ENCODE measurements at places on chromosomes 12 and 14.
A peak's percentile ranks its signal among the peaks of the same experiment; 100 is the strongest.

- DNase-seq = no peak
Observed at GRCh38 chr14:32510815-32511214, 181.7 kb downstream of the AKAP6 start.

DNA sequence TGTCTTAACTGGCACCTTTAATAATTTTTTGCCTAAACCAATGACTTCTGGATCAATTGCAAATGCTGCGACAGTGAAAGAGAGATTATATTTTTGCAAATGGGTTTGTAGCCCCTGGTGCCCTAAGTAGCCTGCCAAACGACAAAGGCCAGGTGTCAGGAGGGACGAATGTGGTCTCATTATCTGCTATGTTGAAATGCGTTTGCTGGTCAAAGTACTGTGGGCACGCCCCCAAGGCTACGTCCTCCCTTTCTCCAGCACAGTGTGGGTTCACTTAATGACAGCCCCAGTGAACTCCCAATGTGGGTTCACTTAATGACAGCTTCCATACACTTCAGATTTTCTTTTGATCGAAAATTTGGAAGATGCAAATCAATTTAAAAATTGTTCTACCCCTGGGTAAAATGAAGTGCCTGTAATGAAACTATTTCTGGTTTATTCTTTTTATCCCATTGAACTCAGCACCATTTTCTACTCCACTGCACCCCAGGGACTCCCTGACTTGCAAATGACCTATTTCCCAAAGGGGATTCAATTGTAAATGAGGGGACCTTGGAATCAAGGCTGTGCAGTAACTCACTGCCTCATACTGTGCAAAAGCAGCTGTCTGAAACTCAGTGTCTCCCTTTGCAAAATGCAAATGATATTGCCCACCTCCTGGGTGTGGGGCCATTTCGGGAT lies 1.4 kb downstream of the SERPINA11 start:
- no peak for DNase-seq

DNA sequence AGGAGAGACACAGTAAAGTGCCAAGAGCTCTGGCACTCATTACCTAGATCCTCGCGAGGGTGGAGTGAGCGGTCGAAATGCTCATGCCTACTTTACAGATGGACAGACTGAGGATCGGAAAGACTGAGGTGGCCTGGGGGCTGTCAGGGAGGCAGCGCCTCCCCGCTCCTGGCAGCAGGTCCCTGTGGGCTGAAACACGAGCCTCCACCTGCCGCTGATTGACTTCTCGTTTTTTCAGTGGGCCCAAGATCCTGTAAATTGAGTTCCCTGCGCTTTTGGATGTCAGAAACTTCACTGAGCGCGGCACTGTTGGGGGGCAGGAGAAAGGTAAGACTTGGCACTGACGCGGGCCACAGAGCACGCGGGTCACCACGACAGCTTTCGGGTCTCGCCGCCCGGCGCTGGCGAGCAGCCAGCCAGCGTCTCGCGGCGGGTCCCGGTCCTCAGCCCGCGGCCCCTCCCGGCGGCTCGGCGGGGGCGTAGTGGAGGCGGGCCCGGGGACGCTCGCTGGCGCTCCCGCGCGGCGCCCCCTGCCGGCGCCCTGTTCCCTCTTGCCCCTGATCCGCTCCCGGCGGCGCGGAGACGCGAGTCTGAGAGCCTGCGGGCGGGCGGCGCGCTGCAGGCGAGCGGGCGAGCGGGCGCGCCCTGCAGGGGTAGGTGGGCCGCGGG lies 552 bp upstream of the SCN8A start:
- DNase-seq = peak; percentile 30

DNA sequence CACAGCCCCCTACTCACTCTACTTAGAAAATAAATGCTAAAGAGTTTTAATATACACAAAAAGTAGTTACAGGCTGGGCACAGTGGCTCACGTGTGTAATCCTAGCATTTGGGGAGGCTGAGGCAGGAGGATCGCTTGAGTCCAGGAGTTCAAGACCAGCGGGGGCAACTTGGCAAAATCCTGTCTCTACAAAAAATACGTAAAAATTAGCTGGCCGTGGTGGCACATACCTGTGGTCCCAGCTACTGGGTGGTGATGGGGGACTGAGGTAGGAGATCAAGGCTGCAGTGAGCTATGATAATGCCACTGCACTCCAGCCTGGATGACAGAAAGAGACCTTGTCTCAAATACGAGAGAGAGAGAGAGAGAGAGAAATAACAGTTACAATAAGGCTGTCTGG lies 9.9 kb upstream of the DYNC1H1 start:
- no peak for DNase-seq

- DNase-seq = no peak
Observed at GRCh38 chr14:62125793-62126192, 363.6 kb downstream of the SNAPC1 start.

DNA sequence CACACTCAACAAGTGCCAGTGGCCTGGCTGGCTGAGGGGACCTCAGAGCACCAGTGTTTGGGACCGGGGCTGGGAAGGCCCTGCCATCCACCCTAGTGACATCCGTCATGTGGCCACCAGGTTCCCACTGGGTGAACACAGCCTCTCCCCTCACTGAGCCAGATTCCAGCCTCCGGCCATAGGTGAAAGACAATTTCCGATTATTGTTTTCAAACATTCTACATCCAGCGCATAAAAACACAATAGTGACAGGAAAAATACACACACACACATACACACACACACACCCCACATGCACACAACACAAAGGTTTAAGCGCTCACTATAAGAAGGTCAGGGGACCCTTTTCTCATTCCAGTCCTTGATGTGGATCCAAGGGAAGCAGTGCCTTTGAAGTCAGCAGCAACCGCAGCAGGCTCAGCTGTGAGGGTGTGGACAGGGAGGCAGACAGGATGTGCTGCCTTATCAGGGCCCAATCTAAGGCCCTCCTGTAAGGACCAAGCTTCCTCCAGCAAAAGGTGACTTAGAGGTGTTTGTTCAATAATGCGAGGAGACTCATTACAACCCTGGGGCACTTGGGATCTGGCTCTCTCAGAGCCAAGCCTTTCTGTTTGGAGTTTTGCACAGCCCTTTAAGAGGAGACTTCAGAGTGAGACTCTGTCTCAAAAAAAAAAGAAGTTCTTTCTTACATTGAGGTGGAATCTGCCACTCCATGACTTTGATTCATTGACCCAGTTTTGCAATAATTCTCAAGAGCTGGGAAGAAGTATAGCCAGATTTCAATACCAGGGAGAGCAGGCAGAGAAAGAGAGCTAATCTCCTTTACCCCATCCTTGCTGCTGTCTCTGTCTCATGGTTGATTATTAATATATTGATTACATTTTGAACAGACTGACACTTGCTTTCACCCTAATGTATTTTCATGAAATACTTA lies 227.8 kb downstream of the ZFP36L1 start:
- DNase-seq = no peak

- DNase-seq = no peak
Observed at GRCh38 chr14:90505531-90505930, 108.7 kb downstream of the CALM1 start.

GRCh38 chr14:78443834-78444233 lies 273.7 kb downstream of the NRXN3 start:
- DNase-seq = no peak

DNA sequence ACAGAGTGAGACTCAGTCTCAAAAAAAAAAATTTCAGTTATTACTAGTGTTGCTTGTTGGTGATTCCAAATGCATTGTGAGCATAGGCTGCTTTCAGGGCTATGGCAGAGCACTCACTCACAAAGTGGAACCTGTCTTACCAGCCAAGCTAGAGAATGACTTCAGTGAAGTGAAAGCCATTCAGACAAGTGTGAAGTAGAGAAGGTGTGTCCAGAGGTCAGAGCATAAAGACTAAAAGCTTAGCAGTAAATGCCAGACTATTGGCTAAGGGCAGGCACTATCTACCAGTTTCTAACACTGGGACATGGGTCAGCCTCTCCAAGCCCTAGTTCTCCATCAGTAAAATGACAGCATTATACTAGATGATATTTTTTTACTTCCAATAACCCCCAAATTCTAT lies 12.7 kb downstream of the PPP1R36 start:
- DNase-seq = no peak

DNA sequence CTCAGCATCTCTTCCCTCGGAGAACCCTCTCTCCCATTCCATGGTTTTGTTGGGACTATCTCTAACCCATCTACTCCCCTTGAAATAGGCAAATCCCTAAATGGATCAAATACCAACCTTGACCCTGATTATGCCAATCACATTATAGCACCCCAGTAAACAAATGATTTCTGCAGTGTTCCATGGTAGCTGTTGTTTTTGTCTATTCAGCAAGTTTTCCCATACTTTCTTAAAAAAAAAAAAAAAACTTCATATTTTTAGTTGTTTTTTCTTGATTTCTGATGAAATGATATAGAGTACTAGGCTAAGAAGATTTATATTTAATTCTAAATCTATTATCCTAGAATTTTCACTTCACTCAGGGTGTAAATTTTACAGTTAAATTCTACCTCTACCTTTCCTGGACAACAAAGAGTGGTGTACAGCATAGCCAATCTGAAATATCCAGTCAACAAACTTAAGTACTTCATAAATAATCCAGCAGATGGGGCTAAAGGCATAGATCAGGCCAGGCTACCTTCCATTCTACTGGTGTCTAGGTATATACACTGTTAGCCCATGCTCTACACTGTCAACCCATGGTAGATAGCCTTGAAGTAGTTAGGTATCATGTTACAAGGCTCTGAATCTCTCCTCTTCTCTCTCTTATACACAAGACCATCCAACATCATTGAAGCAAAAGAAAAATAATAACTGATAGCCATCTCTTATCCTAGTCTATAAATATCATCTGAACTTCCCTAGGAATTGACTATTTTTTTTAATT lies 82.2 kb downstream of the PLEKHG7 start:
- DNase-seq = peak; percentile 8

DNA sequence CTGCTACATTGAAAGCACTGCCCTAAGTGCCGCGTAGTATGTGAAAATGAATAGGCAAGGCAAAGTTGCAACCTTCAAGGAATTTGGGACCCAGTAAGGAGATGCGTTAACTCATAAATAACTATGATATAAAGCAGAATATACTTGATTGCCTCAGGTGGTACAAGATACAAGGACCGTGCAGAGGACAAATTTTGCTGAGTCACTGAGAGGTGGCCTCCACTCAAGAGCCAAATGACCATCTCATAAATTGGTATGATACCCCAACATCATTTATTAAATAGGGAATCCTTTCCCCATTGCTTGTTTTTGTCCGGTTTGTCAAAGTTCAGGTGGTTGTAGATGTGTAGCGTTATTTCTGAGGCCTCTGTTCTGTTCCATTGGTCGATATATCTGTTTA lies 35.7 kb downstream of the IGF1 start:
- DNase-seq = no peak

DNA sequence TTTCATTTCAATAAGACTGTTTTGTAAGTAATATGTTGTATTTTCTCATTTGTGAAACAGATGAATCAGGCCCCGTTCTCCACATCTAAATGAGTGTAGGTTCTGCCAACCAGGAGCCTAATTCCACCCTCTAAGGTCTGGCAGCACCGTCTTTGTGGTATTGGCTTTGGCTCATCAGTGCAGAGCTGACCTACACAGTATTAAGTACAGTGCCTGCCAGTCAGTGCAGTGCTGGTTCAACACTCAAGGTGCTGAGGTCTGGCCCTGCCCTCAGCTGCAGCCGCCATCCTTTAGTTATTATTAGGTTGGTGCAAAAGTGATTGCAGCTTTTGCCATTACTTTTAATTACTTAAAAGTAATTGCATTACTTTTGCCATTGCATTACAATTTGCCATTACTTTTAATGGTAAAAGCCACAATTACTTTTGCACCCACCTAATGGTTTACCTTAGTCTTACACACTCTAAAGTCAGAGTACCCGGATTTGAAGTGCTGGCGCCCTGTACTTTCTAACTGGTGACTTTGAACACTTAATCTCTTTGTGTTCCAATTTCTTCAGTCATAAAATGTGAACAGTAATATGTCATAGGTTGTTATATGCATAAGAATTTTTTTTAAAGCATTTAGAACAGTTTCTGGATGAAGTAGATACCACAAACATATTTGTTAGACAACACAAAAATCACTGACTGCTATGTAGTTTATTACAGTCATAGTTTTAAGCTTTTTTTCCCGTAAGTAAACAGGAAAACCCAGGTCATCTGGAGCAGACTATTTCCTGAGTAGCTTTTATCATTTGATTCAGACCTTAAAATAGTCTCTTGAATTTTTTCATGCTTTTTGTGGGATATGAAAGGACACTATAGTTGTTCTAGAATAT lies 99.5 kb downstream of the SYNE2 start:
- DNase-seq = no peak

DNA sequence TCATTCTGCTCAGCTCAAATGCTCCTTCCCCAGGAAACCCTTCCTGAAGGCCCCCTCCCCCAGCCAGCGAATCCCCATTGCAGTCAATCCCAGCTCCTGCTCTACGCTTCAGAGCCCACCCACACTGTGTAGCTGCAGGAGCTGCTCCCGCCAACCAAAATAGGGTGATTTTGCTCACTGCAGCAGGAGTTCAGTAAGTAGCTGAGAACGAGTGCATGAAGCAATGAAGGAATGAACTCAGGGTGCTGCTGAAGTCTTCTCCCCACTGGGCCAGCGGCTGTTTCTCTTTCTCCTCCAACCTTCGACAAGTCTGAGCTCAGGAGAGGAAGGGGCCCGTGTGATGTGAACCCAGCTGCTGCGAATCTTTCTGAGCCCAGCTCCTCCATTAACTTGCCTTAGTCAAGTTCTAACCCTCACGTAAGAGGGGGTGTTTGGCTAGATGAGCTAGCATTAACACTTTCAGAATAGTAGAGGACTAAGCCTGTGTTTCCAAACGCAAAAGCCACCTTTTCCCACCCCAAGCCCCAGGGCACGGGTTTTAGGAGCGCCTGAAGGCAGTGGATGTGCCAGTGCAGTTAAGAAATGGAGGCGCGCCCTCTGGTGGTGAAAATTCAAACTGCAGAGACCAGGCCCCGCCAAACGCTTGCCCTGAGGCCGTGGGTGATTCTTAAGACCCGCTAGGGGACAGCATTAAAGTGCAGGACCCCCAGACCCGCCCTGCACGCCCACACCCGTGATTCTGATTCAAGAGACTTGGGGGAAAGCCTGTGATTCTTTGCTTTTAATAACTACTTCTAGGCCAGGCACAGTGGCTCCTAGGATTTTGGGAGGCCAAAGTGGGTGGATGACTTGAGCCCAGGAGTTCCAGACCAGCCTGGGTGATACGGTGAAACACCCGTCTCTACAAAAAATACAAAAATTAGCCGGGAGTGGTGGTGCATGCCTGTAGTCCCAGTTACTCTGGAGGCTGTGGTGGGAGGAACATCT lies 11.9 kb upstream of the SERPINA4 start:
- DNase-seq = peak; percentile 13

All from effector memory CD4-positive, alpha-beta T cell (primary cell).